ENCODE measurements at places on chromosomes 5 and 9. TPM values are rescaled to one million over a fixed set of nuclear protein-coding genes. Genes with fewer than 3 reads are reported as not detected.

Gene SPINK7
- total RNA-seq: not detected

Gene SHISAL2B
- total RNA-seq: not detected

DNA sequence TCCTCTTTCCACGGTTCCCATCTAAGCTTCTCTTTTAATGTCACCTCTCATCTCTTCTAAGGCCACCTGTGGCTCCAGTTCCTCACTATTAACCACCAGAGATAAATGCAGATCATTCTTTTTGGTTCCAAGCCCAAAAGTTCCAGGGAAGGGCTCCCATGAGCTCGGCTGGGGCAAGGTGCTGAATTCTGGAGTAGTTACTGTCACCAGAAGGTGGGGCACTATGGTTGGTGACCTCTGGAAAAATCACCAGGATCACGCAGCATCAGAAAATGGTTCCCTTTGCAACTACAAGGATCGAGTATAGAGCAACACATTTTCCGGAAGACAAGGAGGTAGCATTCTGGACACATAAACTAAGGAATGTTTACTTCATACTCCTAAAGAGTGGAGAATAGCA, 528.7 kb upstream of the DAP start:
- H3K27ac ChIP-seq: no peak overlapping the region
- H3K36me3 ChIP-seq: no peaks in the 10 kb centered on the region
- H3K4me1 ChIP-seq: no peaks in the 10 kb centered on the region
- no peaks in the 10 kb centered on the region for H3K27me3 ChIP-seq
- H3K4me3 ChIP-seq: no peak overlapping the region

Gene NFX1
- 22.6 TPM for total RNA-seq

DNA sequence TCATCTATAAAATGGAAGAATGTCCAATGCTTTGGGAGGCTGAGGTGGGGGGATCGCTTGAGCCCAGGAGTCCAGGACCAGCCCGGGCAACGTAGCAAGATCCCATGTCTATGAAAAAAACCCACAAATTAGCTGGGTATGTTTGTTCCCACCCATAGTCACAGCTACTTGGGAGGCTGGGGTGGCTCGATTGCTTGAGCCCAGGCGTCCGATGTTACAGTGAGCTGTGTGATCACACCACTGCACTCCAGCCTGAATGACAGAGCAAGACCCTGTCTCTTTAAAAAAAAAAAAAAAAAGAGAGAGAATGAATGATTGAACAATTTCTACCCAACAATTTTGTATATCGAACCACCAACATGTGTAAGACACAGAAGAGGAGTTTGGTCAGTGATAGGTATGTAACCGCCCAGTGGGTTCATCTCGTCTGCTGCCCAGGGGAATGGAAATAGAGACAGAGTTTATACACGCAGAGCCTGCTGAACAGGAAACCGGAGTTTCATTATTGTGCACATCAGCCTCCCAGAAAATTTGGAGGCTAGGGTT, 26.2 kb upstream of the ERGIC1 start:
- DNase-seq: no peak
- no peak overlapping the region for H3K27ac ChIP-seq
- peaks cover 4% of the 10 kb centered on the region for H3K4me1 ChIP-seq
- H3K4me3 ChIP-seq: no peak overlapping the region

DNA sequence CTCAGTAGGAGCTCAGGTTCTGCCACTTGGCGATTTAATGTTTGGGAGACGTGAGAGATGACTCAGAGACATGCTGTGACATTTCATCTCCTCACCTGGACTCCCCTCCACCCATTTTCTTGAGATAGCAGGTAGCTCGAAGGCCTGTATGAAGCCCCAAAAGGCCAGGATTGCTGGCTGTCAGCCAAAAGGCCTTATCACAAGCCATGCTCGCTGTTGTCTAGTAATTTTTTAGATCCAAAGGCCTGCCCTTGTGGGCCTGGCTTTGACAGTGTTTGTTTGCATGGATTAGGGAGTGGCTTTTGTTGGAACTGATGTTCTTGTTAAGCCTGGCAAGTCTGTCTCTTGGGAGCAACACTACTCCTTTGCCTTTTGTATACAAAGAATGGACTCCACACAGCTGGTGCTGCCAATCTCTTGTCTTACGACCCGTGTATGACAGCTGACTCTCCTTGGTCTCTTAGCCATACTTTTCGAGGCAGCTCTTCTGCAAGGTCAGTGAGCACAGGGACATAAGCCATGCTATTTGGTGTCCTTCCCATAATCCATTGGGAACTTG, 22.7 kb downstream of the CAVIN4 start:
- H3K27me3 ChIP-seq: no peaks in the 10 kb centered on the region
- peak overlapping the region; percentile 16 for H3K4me3 ChIP-seq
- DNase-seq: peak; percentile 99
- no peaks in the 10 kb centered on the region for H3K36me3 ChIP-seq

- no peaks in the 10 kb centered on the region for H3K27me3 ChIP-seq
- no peaks in the 10 kb centered on the region for H3K4me1 ChIP-seq
- H3K27ac ChIP-seq: no peak overlapping the region
- DNase-seq: no peak
These were observed 14.2 kb upstream of the RGS3 start for GRCh38 chr9:113449376-113449775.

DNA sequence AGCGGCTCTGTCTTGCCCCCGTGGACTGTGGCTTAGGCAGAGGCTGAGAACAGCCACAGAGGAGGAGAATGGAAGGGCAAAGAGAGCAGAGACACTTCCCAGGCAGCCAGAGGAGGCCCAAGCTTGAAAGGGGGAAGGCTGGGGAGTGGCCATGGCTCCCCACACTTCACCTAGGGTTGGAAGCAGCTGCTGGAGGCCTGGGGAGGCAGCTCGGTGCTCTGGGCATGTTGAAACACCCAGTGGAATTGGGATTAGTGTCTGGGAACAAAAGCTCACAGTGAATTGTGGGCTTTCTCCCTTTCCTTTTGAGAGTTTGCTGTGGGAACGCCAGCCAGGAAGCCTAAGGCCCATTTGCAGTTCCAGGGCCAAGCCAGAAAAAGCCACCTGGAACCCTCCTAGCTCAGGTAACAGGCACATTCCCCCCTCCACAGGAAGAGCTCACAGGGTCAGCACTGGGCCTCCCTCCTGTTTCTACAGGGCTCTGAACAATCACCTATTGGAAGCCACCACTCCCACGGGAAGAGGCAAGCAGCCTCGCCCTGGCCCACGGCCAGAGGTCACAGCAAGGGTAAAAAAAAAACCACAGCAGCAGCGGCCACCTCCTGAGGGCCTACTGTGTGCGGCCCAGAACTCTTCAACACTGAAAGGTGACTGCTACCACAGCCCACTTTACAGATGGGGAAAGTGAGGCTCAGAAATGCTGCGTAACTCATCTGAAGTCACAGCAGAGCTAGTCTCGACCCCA, 20.2 kb downstream of the EEIG1 start:
- H3K27ac ChIP-seq: no peak overlapping the region
- peaks cover 10% of the 10 kb centered on the region for H3K4me1 ChIP-seq
- H3K4me3 ChIP-seq: no peak overlapping the region
- H3K27me3 ChIP-seq: no peaks in the 10 kb centered on the region

DNA sequence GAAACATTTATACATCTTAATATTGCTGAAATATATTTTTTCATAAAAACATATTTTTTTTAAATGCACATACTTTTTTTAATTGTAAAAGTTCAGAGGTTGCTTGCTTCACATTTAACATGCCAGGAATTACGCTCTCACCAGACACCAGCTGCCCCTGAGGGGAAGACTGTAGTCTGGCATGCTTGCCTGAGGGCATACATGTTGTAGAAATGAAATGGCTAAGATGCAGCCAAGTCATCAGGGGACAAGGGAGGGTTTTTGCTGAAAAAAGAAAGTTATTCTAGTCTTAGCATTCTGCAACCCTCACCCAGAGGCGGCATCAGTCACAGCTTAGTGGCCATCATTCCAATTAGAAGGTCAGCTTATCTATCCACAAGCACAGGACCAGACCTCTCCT, 426.7 kb upstream of the FTMT start:
- no peak for DNase-seq
- no peaks in the 10 kb centered on the region for H3K36me3 ChIP-seq
- no peaks in the 10 kb centered on the region for H3K4me1 ChIP-seq
- H3K27ac ChIP-seq: no peak overlapping the region

DNA sequence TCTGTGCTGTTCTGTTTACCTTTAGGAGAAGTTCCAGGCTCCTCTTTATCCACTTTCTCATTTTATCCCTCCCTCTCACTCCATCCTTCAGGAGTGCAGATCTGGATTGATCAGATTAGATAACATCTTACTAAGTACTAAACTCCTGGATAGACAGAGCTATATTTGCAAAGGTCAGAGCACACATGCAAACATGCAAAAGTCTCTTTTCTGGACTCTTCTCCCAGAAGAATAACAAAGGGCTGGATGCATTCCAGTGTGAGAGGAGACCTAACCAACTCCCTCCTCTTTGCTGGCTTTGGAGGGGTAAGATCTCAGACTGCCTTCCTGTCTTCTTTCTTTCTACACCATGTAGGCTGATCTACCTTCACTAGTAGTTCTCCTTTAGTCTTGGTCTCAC, 21.4 kb downstream of the GARNL3 start:
- no peaks in the 10 kb centered on the region for H3K36me3 ChIP-seq
- no peak overlapping the region for H3K27ac ChIP-seq
- no peak for DNase-seq
- H3K4me3 ChIP-seq: no peak overlapping the region
- H3K27me3 ChIP-seq: no peaks in the 10 kb centered on the region

- H3K27ac ChIP-seq: no peak overlapping the region
- peaks cover 21% of the 10 kb centered on the region for H3K4me1 ChIP-seq
- H3K27me3 ChIP-seq: peaks cover 2% of the 10 kb centered on the region
- no peaks in the 10 kb centered on the region for H3K36me3 ChIP-seq
These were observed 54.0 kb upstream of the TNC start for GRCh38 chr9:115171921-115172388.

- no peaks in the 10 kb centered on the region for H3K27me3 ChIP-seq
- DNase-seq: no peak
- no peaks in the 10 kb centered on the region for H3K36me3 ChIP-seq
- no peak overlapping the region for H3K4me3 ChIP-seq
These were observed 4.1 kb upstream of the ARSI start for GRCh38 chr5:150306775-150307174.
